Activated CD8-positive, alpha-beta memory T cell treated with anti-CD3 and anti-CD28 coated beads for 48 hours (primary cell): ENCODE measurements at places on chromosomes 2 and 18.
A peak's percentile ranks its signal among the peaks of the same experiment; 100 is the strongest.

- no peak for DNase-seq
Observed at GRCh38 chr2:181022652-181023051, 42.2 kb downstream of the UBE2E3 start.

- no peak for DNase-seq
Observed at GRCh38 chr2:158598862-158599517, 142.2 kb downstream of the PKP4 start.

- peak; percentile 66 for DNase-seq
Observed at GRCh38 chr2:219308142-219309101, 779 bp downstream of the PTPRN start.

GRCh38 chr2:133077269-133077822 is 407.3 kb upstream of the LYPD1 start:
- DNase-seq, result no peak

GRCh38 chr18:76801567-76802505 is 20.5 kb upstream of the ZNF236 start:
- peak; percentile 25 for DNase-seq

- no peak for DNase-seq
Observed at GRCh38 chr18:78368726-78369125, 610.9 kb upstream of the SALL3 start.

DNA sequence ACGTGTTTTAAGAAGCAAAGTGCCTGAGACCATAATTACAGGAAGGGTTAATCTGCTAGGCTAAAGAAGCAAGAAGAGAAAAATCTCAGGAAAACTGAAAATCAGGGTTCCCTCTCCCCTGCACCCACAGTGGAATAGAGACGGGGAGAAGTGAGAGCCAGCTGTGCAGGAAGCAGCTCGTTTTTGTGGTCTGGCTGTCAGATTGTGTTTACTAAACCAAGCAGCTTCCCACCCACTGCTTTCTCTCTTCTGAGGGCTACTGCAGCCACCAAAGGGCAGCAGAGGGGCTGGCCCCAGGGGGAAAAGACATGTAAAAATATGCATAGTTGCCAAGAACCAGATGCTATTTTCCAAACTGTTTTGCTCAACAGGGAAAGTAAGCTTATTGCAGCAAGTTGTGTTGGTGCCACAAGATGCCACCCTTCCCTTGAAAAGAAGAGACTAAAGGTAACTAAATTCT is 72.6 kb upstream of the THUMPD2 start:
- no peak for DNase-seq

DNA sequence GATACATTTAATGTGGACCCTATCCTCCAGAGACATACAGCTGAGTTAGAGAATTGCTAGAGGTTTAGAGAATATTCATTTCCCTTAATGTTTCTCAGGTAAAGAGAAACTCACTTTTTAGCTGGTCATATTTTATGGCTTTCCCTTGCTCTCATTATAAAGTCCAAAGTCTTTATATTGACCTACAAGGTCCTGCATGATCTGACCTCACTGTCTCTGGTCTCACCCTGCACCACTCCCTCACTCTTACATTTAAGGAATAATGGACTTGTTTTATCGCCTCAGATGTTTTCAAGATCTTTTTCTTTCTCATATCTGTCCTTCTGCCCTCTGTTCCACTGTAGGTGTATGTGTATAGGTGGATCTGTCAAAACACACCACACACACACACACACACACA is 597.3 kb downstream of the PLCL1 start:
- DNase-seq, result no peak

DNA sequence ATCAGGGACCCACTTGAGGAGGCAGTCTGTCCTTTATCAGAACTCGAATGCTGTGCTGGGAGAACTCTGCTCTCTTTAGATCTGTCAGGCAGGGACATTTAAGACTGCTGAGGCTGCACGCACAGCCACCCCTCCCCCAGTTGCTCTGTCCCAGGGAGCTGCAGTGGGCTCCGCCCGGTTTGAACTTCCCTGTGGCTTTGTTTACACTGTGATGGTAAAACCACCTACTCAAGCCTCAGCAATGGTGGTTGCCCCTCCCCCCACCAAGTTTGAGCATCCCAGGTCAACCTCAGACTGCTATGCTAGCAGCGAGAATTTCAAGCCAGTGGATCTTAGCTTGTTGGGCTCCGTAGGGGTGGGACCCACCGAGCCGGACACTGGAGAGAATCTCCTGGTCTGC is 11.8 kb upstream of the LHCGR start:
- DNase-seq, result no peak

DNA sequence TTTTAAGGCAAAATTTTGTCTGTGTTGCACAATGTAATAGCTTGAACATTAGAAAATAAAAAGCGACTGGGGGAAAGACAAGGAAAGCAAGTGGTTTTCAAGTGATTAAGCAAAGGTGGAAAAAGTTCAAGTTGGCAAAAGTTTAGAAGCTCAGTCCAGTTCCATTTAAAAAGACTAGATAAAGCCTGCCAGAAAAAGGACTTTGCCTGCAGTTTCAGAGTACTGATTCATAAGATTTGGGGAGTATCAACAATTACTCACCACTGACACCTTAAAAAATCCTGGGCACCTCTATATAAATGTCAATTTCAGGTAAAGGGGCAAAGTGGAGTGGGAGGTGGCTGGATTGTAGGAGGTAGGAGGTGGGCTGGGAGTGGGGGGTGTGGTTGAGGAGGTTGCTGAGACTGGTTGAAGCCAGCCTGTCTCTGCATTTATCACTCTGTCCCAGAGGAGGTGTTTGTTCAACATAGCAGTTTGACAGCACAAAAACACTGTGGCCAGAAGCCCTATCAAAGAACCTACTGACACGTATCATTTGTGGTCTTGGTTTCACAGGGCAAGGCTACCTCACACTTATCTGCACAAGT is 14.6 kb downstream of the ZEB2 start:
- no peak for DNase-seq
